ENCODE measurements at places on chromosomes 6 and 20. TPM values are rescaled to one million over a fixed set of nuclear protein-coding genes. Genes with fewer than 3 reads are reported as not detected.

DNA sequence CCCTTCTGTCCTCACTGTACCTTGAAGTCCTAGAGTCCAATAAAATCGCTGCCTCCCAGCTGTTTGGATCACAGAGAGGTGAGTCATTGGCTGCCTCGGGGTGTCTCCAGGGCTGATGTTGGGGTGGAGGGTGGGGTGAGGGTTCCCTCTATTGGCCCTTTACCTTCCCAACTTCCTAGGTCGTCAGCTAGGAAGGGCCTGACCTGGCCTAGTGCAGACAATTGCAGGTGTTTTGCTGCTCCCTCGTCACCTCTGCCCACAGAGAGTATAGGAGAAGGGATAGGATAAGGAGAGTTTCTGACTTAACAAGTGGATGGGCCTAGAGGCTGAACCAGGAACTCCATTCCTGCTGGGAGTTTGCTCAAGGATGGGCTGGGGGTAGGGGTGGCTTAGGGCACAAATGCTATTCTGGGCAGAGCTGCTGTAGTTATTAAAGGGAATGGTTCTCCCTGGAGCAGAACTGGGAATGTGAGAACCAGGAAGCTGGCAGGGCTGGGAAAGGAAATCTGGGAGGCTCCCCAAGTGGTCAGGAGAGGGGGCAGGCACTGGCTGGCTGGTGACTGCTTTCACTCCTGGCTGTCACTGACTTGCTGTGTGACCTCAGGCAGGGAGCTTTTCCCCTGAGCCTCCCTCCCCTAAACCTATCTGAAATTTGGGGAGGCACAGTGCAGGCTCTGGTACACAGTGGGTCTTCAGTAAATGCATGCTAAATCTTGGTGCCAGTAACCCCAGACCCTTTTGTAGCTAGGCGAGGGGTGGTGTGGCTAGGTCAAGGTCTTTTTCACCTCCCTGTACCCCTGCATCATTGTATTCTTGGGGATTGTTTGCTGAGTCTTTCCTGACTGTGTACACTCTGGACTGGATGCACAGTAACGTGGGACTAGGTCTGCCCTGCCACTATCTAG is 1.5 kb downstream of the TP53INP2 start:
- no peak for DNase-seq

CAGE1 gene
- 0.25 TPM for total RNA-seq

DNA sequence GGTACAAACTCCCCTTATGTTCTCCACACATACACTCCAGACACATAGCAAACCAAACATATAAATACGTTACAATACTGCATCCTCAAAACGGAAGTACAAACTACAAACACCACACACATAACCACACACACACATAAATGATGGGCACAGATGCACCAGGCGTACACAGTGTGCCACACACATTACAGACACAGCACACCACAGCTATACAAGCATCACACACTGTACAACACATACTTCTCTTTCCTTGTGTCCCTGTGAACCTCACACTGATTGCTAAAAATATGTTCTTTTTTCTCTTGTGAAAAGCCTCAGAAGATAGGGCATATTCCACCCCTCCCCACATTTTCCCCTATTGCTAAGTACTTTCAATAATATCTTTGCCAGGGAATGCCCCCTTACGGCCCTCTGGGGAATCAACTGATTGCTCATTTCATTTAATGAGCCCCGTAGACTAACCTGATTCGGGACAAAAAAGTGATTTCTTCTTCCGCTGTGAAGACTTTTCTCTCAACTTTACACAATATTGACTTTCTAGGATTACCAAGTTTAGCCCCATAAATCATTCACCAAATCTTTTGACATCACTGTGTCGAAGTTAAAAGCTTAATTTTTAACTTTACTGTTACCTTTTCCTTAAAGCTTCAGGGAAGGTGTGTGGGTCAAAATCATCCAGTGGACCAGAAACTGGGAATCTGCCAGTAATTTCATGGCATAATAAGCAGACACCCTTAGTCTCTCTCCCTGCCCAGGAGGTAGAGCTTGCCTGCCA is at the start of gene SLC17A1:
TSS of gene SLC17A1 (minus strand) at position 521 of the 775 bp plus-strand sequence. CDS start 1,495 bp downstream, outside the sequence.
- DNase-seq = no peak

HLA-DMA gene
- total RNA-seq = 19.4 TPM

GRCh38 chr6:88480816-88481215 is 314.7 kb upstream of the CNR1 start:
- DNase-seq = no peak

GRCh38 chr6:105482227-105482844 is 79.5 kb upstream of the PREP start:
- DNase-seq = no peak

DNA sequence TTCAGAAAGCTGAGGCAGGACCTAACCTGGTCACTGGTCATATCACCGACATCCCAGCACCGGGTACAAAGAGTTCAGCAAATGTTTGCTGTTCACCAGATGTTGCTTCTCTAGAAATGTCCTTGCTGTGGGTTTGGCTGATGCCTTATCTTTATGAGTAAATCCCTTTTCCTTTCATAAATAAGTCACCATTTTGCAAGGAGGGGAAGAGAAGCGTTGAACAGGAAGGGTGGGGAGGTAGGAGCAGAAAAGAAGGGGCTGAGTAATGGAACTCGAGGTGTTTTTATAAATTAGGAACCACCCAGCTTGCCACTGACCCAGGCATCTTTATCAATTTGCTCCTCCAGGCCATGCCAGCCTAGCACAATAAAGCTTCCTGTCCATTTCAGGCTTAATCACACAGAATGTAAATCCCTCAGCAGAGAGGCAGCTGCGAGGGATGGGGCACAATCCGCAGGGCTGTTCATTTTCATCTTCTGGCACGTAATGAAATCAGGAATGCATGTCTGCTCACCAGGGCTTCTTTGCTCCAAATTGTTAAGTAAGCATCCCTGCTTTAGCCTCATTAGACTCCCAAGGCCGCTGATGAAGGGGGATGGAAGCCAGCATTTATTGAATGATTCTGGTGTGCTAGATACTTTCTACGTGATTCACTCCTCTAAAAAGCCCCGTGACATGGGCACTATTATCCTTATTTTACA is 371.9 kb upstream of the CHD6 start:
- no peak for DNase-seq

DNA sequence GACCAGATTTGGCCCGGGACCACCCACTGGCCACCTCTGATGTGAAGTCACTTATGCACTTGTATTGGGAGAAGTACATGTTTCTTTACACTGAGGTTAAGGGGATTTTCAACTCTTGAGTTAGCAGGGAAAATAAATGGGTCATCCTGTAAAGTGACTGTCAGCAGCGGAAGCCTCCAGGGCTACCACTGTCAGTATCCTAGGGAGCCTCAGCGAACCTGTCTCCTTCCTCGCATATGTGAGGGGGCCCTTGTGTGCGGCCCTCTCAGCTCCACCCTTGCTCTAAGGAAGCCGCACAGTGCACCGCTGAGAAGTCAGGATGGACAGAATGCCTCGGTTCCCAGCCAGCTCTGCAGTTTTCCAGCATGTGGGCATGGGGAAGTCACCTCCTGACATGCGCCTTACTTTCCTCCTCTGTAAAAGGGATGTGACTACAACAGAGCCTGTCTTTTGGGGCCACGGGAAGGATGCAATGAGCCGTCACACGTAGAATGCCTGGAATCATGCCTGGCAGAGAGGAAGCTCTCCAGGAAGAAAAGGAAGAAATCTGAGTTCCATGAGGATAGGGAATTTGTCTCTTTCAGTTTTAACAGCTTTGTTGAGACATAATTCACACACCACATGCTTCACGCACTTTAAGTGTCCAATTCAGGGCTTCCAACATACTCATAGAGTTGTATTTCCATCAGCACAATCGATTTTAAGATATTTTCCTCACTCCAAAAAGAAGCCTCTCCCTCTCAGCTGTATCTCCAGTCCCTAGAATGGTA is 115.4 kb downstream of the SYCP2 start:
- no peak for DNase-seq

RSPO4 gene
- 0.12 TPM for total RNA-seq

DNA sequence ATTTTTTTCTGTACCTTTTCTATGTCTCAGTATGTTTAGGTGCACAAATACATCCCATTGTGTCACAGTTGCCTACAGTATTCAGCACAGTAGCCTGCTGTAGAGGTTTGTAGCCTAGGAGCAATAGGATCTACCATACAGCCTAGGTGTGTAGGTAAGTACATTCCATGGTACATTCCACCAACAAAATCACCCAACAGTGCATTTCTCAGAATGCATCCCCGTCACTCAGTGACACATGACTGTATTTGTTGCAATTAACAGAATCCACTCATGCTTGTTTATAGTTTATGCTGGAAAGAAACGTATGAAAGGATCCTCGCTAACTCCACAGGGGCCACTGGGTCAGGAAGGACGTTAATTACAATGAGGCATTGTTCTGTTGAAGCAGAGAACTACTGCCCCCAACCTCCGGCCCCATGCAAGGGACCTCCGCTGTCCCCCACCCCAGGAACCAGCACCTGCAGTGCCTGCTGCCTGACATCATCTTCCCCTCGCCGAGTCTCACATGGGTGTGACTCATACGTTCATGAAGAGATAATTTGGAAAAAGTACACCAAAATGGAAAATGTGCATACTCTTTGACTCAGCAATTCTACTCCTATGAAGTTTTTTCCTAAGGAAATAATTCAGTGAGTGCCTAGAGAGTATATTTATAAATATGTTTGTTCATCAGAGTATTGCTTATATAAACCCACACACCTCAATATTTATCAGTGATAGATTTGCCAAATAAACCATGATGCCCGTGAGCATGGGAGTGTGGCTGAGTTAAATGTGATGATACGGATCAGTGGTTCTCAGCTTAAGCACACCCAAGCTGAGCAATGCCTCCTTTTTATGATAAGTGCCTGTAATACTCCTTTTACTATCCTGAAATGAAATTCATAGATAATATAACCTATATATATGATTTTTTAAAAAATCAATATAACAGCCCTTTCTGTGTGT is 156.4 kb upstream of the ECI2 start:
- DNase-seq = no peak
